ENCODE measurements at places on chromosomes 12 and 14.

DNA sequence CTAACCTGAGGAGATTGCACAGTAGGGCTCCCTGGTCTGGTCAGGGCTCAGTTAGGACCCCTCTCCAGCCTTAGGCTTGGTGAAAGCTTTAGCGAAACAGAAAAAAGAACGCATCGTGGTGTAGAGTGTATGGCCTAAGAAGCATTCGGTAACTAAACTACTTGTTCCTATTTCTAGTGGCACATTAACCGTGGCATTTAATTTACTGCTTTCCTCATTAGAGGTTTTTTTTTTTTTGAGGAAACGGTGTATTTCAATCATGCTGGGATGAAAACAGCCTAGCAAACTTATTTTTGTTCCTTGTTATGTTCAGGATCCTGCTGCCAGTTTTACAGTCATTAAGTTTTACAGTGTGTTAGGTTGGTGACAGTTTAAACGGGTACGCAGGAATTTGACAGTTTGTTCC is 518 bp upstream of the OSBPL8 start:
- DNase-seq = no peak

- DNase-seq = no peak
Observed at GRCh38 chr14:60002819-60003492, 83.0 kb downstream of the LRRC9 start.

DNA sequence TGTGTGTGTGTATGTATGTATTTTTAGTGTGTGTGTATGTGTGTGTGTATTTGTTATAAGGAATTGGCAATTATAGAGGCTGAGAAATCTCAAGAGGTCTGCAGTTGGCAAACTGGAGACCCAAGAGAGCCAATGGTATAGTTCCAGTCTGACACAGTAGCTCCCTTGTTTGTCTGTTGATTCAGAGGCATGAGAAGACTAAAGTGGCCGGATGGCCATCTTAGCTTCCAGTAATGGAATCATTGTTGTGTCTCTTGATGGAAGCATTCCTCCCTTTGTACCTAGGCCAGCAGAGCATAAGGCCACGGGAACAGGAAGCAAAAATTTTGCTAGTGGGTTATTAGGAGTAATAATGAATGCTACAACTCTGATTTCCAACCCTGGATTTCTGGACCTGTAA is 460.6 kb downstream of the TMTC2 start:
- no peak for DNase-seq

GRCh38 chr12:62258941-62259630 is 1.1 kb upstream of the USP15 start:
- peak; percentile 42 for DNase-seq

- no peak for DNase-seq
Observed at GRCh38 chr14:32900547-32900946, 38.1 kb upstream of the NPAS3 start.

DNA sequence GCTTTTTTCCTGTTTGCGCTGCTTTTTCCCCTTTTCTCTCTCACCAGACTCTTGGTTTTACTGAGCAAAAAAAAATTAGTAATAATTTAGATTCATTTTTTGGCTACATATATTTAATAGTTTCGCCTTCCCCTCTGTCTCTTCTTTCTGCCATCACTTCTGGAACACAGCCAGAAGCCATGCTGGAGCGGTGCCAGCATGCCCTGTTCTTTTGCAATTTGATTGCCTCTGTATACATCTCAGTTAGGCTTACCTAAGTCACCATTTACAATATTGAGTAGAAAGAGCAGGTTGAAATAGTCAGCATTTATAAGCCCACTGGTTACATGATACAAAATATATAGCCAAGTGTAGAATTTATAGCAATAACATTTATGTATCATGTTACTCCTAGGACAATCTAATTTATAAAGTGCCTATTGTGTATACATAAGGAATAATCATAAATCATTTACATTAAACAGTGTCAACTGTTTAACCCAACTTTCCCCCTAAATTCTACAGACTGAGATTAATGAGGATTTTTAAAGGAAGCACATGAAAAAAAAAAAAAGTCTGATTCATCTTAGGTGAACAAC is 413.8 kb upstream of the SOX5 start:
- DNase-seq = no peak

GRCh38 chr12:76789335-76790050 is 25.6 kb downstream of the ZDHHC17 start:
- DNase-seq = no peak

GRCh38 chr12:16325426-16325825 is 22.0 kb upstream of the MGST1 start:
- DNase-seq = no peak

GRCh38 chr12:23376238-23376637 is 573.2 kb downstream of the SOX5 start:
- DNase-seq = no peak

GRCh38 chr14:58677517-58677916 is 39.8 kb downstream of the DACT1 start:
- no peak for DNase-seq

GRCh38 chr12:113002155-113002554 is 23.8 kb downstream of the OAS2 start:
- no peak for DNase-seq

GRCh38 chr12:125794401-125794800 is 729.2 kb downstream of the AACS start:
- no peak for DNase-seq

DNA sequence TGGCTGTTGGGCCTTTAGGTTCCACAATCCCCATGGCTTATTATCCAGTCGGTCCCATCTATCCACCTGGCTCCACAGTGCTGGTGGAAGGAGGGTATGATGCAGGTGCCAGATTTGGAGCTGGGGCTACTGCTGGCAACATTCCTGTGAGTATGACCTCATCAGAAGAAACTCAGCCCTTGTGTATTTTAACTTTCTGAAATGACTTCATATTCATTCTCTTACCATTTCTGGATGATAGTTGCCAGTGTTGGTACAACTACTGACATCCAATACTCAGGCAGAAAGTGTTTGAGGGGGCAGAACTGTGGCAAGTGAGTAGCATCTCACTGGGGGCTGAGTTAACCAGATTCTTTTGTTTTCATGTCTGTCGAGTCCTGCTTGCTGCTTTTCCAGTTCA is 2.3 kb downstream of the DAZAP2 start:
- no peak for DNase-seq

- no peak for DNase-seq
Observed at GRCh38 chr12:124917841-124918621, 3.6 kb upstream of the UBC start.

DNA sequence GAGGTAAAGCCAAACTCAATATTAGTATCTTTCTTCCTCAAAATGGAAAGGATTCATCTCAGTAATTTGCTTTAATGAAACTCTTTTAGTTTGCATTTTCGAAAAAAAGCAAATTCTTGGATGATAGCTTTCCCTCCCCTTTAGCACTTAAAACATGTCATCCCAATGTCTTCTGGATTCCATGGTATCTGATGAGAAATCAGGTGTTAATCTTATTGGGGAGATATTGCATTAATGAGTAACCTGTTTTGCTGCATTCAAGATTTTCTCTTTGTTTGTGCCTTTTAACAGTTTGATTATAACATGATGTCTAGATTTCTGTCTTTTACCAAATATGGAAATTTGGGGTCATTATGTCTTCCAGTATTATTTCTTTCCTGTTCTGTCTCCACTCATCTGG is 405.1 kb upstream of the FOXG1 start:
- no peak for DNase-seq

DNA sequence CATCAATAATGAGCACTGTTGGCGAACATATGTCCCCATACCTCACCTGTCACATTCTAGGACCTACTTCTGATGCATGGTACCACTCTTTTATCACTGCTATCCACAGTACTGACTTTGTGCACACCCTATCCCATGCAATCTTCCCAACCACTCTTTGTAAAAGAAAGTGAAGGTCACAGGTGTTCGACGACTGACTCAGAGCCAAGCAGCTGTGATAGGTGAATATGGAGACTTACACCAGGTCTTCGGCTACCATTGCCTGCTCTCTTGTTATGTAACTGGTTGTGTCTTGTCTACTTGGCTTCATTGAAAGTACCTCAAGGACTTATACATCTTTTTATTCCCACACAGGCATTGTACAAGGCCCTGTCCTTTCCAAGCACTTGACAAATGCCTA is 169.0 kb downstream of the ANO2 start:
- no peak for DNase-seq
